ENCODE measurements at places on chromosomes 1 and 21. TPM values are rescaled to one million over a fixed set of nuclear protein-coding genes. Genes with fewer than 3 reads are reported as not detected.

Gene DTL
- total RNA-seq = 2.6 TPM

Gene CLSTN1
- total RNA-seq = 59.5 TPM

Gene CFHR4
- total RNA-seq = not detected

Gene OR10X1
- not detected for total RNA-seq

Gene ZYG11A
- total RNA-seq = 9.3 TPM

Measured in thyroid gland (tissue), 4 donors.